ENCODE measurements at places on chromosomes 12 and 14.

DNA sequence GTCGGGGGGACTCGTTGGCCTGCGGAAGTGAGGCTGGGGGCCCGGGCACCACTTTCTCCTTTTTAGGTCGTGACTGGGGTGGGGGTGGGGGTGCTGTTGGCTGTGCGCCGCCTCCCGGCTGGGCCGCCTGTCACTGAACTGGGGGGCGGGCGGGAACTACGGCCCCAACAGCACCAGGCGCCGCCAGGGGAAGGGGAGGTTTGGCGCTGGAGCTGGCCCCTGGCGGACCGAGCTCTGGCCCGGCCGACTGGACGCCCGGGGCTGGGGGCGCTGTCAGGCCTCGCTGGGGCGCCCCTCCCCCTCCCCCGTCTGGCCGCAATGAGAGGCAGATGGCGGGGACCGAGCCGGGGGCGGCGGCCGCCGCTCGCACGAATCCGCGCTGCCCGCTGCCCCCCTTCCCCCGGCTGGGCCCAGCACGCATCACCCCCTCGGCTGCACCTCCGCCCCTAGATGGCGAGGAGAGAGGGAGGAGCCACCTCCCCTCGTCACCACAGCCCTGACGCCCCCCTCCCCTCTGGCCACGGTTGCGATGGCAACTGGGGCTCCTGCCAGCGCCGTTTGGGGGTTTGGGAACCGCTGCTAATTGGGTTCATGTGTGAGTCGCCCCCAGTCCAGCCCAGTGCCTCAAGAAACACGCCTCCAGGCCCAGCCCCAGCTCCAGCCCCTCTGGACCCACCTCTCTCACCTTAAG lies 723 bp downstream of the NFATC4 start:
- peak; percentile 52 for DNase-seq

DNA sequence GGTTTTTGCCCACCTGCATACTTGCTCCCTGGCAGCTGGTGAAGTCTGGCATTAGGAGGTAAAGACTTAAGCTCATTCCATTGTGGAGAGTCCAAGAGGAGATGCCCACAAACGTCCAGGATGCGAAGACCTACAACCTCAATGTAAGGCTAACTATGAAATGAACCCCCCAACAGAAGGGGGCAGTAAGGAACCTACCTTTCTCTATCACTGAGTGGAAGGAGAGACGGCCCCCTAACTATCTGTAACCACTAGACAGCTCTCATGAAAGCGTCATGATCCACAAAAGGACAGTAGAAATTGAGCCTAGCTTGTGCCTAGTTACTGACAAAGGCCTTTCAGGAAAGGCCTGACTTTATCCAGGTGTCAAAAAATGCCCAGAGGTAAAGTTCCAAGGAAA lies 55.3 kb downstream of the ZFYVE21 start:
- DNase-seq, result no peak

DNA sequence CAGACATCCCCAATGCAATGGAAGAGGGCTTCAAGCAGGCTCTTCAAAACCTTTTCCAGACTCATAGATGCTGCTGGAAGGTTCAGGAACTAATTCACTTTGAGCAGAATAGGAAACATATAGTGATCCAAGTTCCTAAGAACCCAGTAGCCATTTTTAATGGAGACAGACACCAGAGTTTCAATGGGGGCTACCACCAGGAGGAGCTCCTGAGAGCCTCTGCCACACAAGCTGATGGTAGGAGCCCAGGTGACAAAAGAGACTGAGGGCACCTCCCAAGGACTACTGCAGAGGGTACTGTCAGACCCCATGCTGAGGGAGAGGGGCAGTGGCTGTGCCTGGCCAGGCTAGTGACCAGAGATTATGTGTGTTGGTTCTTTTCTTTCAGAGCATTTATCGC lies 45.9 kb downstream of the IFNG start:
- no peak for DNase-seq

- no peak for DNase-seq
These were observed 419.7 kb upstream of the PRICKLE1 start for GRCh38 chr12:43008953-43009845.

DNA sequence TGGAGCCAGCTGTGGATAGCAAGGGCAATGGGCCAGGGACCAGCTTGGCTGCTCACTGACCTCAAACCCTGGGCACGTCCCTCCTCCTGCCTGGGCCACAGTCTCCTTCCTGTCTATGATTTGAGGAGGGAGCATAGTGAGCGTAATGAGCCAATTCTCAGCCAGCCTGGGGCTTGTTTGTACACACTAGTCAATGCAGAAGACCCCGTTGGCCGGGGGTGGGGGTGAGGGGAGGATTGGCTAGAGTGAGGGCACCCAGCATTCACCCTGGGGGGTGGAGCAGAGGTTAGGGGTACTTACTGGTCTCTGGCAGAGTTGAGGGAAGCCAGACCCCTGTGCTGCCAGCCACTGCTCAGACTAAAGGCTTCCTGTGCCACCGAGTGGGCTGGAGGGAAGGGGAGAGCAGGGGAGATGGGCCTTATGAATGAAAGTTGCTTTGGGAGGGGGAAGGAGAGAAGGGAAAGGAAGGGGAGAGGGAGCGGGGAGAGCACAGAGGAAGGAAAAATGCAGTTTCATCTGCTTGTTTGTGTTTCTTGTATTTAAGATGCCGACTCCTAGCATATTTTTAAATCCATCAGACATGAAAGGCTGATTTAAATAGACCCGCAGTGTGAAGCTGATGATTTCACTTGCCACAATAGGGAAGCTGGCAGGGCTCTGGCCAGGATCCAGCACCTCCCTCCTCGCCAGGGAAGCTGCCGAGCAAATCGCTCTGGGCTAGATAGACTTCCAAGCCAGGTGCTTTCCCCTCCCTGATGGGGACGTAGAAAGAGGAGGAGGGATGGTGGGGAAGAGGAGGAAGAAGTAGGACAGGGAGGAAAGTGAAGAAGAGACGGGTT lies 114.0 kb downstream of the PRMT8 start:
- peak; percentile 75 for DNase-seq

Measured in left ventricle myocardium inferior (tissue), 1 donor.